ENCODE measurements at places on chromosomes 2 and 18.

DNA sequence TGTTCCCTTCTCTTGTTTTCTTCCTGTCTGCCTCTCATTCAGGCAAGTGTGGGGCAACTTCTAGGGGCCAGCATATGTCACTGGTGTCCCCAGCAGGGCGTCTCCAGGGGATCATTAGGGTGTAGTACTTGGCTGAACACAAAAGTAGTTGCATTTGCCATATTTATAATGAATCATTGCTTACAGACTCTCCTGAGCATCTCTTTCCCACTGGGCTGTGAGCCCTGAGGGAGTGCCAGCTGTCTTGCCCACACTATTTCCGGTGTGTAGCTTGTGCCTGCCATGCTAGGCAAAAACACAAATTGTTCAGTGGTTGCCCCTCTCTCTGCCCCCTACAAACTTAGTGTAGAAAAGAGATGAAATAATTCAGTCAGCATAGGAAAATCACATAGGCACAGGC lies 40.8 kb upstream of the SCLY start:
- DNase-seq: no peak

DNA sequence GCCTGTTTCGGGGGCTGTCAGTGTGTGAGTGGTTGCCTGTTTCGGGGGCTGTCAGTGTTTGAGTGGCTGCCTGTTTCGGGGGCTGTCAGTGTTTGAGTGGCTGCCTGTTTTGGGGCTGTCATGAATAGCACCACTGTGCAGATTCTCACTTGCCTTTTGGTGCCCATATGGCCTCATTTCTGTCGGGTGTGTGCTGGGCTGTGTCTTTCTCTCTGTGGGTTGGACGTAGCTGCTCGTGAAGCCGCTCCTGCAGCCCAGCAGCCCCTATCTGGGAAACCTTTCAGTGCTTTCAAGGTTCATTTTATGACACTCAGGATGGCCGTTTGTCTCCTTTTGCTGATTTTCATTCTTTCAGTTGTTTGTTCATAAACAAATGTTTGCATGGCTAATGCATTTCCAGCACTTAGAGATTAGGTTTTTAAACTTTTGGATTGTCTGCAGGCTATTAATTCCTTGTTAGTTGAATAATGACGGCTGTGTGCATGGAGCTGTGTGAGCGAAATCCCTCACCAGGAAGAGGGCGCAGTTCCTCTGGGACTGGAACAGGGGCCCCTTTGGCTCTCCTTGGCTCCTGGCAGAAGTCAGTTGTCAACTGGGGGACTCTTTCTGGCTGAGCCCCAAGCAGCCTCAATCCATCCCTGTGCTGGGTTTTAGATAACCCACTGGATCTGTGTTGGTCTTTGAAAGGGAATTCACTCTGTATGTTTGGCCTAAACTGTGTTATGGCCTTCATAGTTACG lies 10.8 kb downstream of the AGAP1 start:
- DNase-seq: no peak

GRCh38 chr2:156385242-156385641 lies 50.9 kb upstream of the GPD2 start:
- no peak for DNase-seq

- no peak for DNase-seq
These were observed 47.7 kb downstream of the INPP5D start for GRCh38 chr2:233107831-233108300.

- no peak for DNase-seq
These were observed 338.3 kb upstream of the NT5C1B start for GRCh38 chr2:18927525-18928232.

GRCh38 chr18:54787616-54788015 lies 40.7 kb upstream of the RAB27B start:
- DNase-seq: no peak

DNA sequence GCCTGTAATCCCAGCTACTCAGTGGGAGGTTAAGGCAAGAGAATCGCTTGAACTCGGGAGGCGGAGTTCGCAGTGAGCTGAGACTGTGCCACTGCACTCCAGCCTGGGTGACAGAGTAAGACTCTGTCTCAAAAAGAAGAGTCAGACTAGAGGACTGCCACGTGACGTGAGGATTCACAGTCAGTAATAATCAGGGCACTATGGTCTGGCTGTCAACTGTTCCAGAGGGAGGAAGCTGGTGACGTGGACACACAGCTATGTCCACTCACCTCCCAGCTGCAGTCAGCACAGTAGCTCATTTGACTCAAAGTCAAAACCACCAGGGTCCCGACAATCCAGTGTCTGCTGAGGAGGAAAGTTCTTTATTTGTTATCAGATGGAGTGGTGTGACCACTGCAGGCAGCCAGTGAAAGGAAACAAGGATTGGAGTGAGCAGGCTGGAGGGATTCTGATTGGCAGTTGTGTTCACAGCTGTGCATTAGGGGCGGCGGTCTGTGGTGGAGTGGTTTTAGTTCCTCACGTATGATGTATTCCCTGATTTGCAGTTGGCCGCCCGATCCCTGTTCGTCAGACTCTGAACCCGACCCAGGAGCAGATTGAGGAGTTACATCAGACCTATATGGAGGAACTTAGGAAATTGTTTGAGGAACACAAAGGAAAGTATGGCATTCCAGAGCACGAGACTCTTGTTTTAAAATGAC lies 37.9 kb downstream of the MOGAT1 start:
- DNase-seq: peak; percentile 94

- DNase-seq: no peak
These were observed 11.6 kb downstream of the TGFBRAP1 start for GRCh38 chr2:105317937-105318336.

DNA sequence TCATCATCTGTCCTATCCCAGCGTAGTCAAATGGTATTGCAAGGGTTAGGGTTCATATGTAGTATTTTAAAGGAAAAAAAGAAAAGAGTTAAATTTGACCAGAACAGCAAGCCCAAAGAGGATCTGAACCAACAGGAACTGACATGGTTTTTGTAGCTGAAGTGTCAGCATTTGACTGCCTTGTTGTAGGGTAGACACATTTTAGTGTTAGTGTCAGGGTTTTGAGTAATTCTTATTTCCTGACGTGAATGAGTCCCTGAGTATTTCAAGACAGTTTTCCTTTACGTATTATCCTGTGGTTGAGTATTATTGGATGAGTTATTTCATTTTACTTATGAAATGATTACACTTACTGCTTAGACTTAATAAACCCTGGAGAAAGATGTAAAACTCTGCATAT lies 173.3 kb upstream of the ZEB2 start:
- DNase-seq: no peak

GRCh38 chr2:132936261-132936660 lies 266.3 kb upstream of the LYPD1 start:
- DNase-seq: peak; percentile 68

DNA sequence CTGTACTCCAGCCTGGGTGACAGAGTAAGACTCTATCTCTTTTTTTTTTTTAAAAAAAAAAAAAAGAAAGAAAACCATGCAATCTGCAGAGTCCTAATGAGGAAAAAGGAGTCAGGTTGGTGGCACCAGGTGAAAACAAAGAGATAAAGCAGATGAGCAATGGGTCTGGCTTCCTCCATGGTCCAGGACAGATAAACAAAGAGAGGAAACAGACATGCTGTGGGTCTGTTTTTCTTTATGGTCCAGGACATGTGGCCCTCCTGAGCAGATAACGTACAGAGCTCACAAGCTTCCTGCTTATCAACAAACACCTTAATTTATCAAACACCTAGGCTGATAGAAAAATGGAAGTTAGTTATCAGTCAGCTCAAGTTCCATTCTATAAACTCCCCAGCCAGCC lies 24.4 kb upstream of the TUBB6 start:
- DNase-seq: no peak

- DNase-seq: no peak
These were observed 10.3 kb downstream of the PPM1B start for GRCh38 chr2:44178950-44179349.

GRCh38 chr2:42725657-42726056 lies 38.3 kb downstream of the OXER1 start:
- DNase-seq: no peak

DNA sequence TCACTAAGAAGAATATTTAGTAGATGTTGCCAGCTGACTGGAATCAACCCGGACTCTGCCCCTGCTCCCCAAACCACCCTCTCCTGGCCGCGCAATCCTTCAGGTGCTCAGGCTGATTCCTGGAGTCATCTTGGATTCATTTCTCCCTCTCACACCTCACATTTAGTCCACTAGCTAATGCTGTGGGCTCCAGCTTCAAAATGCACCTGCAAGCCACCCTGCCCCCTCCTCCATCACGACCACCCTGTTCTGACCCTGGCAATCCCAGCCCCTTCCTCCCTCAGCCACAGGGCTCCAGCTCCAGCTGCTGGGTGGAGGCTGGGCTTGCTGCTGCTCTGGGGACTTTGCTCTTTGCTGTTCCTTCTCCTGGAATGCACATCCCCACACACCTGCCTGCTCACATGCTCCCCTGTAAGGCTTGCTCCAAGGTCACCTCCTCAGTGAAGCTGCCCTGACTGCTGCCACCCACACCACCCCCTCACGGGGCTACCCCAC lies 61.3 kb upstream of the SH3RF3 start:
- no peak for DNase-seq

DNA sequence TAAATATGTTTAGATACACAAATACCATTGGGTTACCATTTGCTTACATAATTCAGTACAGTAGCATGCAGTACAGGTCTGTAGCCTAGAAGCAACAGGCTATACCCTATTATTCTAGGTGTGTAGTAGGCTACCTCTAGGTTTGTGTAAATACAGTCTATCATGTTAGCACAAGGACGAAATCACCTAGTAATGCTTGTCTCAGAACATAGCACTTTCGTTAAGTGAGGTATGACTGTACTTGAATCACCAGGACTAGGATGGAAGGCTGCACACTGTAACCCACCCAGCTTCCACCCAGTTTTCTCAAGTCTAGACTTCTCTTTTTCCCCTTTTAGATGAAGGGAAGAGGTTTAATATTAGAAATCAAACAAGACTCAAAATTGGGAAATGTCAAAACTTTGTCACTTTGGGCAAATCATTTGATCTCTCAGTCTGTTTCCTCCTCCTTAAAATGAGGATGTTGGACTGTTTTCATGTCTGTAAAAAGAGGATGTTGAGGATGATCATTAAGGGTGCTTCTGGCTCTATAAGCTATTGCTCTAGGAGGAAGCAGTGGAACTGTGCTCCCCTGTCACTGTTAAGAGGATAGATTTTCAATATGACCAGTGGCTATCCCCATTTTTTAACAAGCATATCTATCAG lies 3.7 kb upstream of the SOCS6 start:
- no peak for DNase-seq

- no peak for DNase-seq
These were observed 8.3 kb upstream of the TMEM247 start for GRCh38 chr2:46471019-46471583.

- DNase-seq: no peak
These were observed 4.3 kb upstream of the SNTG2 start for GRCh38 chr2:946073-946948.

GRCh38 chr2:133266041-133266925 lies 302.0 kb downstream of the NCKAP5 start:
- DNase-seq: peak; percentile 69

GRCh38 chr2:10835052-10835970 lies 22.7 kb upstream of the PDIA6 start:
- DNase-seq: peak; percentile 75

GRCh38 chr2:204487447-204488229 lies 57.6 kb upstream of the PARD3B start:
- no peak for DNase-seq

DNA sequence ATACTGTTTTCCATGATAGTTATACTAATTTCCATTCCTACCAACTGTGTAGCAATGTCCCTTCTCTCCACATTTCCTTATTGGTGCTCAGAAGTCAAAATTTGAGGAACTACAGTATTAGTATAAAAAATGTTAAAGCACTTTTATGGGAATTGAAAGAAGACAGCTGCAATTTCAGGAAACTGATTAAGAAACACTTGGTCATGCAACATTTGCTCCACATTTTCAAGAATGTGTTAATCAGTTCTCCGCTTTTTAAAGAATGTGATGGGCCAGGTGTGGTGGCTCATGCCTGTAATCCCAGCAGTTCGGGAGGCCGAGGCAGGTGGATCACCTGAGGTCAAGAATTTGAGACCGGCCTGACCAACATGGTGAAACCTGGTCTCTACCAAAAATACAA lies 33.6 kb upstream of the MGAT4A start:
- DNase-seq: no peak

DNA sequence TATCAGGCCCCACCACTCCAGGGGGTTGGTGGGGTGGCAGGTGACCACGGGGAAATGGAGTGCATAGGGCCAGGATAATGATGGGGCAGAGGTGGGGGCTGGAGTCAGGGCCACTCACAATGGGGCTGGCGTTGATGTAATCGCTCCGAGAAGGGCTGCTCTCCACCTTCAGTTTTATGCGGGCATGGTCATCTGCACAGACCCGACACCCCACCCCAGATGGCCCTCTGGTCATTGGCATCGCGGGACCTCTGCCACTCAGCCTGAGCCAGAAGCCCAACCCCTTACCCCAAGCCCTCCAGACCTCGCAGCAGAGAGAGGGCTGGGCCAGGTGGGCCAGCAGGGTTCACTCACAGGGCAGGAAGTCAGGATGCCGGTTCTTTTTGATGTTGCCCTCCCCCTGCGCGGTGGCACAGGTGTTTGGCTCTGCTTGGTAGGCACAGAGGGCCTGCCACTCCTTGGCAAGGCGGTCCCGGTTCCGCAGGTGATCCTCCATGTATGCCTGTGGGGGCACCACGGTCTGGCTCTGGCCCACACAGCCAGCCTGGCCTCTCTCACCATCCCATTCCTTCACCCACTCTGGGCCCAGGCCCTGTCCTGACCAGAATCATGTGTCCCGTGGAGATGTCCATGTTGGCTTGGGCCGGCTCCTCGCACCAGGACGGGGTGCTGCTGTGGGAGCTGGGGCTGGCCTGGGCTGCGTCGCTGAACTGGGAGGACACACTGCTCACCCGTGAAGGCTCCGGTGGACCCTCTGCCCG lies 12.4 kb downstream of the PTPRN start:
- no peak for DNase-seq

- no peak for DNase-seq
These were observed 208.1 kb downstream of the BABAM2 start for GRCh38 chr2:28098501-28099225.

DNA sequence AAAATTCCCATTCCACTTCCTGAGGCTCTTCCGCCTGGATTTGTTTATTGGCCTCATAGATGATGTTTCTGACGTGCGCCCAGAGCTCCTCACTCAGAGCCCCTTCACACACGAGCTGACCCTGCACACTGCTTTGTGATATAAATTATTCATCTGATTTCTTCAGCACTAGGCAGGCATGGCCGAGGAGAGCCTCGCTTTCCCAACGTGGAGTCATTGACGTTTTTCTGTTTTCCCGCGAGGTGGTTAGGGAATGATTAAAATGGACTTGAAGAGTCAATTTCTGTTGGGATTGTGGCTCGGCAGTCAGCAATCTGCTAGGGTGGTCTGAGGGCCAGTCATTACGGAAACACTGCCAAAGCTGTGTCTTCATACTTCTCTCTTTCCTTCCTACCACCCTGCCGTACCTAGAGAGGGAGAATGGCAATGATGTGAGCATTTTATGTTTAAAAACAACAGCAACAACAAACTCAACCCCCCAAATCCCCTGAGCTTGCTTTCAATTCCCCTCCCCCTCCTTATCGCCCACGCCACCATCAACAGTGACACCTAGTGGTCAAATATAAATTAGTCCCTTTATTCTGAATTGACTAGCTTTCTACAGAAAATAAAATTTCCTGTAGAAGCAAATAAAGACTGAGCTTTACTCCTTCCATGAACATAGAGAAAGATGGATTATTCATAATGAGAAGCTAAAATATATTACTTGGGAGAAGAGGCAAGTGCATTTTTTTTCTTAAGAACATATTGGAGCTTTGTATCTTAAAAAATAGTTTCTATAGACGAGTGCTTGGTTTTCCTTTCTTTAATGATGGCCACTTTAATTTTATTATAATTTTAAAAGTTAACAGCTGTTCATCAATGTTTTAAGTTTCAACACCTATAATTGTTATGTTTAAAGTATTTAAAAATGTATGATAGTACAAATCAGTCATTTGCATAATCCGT lies 285.1 kb downstream of the MTX2 start:
- peak; percentile 86 for DNase-seq

- DNase-seq: no peak
These were observed 33.6 kb downstream of the WDSUB1 start for GRCh38 chr2:159252905-159253304.

All from A673 (cell line).